Progenitor cell of endocrine pancreas (in vitro differentiated cells): ENCODE measurements at places on chromosomes 7 and 10.

GRCh38 chr10:98154076-98154475 is 19.6 kb downstream of the R3HCC1L start:
- DNase-seq = no peak

DNA sequence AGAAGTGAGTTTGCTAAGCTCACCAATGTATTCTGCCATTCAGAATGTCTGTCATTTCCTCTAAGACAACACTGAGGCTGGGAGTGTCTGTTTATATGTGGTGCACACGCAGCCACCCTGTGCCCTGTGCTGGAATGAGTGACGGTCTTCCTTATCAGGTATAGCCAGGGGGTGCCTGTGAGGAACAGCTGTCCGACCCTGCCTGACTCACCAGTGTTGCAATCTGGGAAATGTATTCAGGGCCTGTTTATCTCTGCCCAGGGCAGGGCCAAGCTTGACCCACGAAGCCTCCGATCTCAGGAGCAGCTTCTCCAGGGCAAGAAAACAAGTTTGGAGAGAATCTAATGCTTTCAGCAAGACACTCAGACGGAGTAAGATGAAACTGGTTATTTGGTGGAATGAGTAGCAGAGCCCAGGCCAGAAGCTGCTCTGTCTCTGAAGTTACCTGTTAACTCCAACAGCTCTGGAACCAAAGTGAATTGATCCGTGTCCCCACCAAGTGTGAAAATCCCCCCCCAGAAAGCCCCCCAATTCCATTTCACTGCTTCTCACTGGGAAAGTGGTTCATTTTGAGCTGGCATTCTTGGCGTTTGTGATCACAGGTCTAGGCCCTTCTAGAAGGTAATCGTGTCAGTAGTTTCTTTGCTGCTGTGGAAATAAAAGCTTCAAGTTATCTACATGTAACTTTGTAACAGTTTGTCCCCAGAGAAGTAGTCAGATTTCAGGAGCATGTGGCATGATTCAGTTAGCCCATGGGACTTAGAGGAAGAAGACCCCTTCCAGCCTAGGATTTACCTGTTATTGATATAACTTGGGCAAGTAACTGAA is 6.1 kb upstream of the UBE2H start:
- no peak for DNase-seq

DNA sequence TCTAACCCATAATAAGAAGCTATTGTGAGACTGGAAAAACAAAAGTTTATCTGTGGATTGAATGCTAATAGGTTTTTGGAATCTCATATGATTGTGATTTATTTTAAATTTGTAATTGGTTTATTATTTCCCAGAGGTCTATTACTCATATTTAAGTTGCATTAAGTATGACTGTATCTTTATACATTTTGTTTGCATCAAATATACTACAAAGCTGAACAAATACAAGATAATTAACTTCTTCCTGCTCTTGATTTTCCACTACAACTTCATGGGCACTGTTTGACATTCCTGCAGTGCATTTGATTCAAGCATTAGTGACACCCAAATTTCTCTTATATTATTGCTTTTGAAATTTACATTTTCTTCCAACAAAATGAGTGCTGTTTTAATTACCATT is 303.8 kb upstream of the LRRTM3 start:
- no peak for DNase-seq

GRCh38 chr10:96346295-96346694 is 12.5 kb downstream of the OPALIN start:
- no peak for DNase-seq

GRCh38 chr10:112524641-112525040 is 77.6 kb downstream of the VTI1A start:
- no peak for DNase-seq

- no peak for DNase-seq
Observed at GRCh38 chr7:28157831-28158416, 22.7 kb downstream of the JAZF1 start.
